ENCODE measurements at places on chromosomes 16 and 17. TPM values are rescaled to one million over a fixed set of nuclear protein-coding genes. Genes with fewer than 3 reads are reported as not detected.

DNA sequence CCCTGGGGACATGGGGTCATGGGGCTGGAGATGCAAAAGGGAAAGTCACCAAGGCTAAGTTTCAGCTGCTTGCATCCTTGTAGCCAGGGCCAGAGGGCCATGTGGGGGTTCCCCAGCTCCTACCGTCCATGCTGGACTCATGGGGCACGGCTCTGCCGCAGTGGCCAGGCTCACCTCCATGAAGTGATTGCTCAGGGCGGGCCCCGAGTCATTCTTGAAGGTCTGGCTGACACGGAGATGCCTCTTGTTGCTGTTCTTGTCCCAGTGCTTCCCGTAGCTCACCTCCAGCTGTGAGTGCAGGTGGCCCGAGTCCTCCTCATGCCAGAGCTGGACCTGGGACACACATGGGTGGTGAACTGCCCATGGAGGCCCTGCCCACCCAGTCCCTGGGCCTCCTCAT, 114.5 kb downstream of the RMI2 start:
- H3K27ac ChIP-seq, result no peak overlapping the region
- no peak for DNase-seq
- no peaks in the 10 kb centered on the region for H3K27me3 ChIP-seq
- H3K4me1 ChIP-seq, result no peaks in the 10 kb centered on the region

DNA sequence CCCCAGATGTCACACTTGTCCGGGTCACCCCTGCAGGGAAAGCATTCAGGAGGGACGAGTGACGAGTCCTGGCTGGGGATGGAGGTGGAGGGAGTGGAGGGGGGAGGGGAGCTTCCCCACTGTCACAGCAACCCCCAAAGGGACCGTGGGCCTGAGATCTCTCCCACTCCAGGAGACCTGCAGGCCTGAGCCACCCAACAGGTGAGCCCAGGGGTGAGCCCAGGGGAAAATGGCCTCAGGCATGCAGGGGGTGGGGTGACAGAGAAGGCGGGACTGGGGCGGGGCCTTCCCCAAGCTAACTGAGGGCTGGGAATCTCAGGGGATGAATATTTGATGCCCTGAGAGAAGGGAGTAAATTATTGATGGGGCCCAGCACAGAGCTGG, 2.4 kb downstream of the USH1G start:
- H3K4me1 ChIP-seq, result peaks cover 9% of the 10 kb centered on the region
- DNase-seq, result no peak
- H3K36me3 ChIP-seq, result no peaks in the 10 kb centered on the region
- H3K27ac ChIP-seq, result no peak overlapping the region
- peaks cover 31% of the 10 kb centered on the region for H3K27me3 ChIP-seq

DNA sequence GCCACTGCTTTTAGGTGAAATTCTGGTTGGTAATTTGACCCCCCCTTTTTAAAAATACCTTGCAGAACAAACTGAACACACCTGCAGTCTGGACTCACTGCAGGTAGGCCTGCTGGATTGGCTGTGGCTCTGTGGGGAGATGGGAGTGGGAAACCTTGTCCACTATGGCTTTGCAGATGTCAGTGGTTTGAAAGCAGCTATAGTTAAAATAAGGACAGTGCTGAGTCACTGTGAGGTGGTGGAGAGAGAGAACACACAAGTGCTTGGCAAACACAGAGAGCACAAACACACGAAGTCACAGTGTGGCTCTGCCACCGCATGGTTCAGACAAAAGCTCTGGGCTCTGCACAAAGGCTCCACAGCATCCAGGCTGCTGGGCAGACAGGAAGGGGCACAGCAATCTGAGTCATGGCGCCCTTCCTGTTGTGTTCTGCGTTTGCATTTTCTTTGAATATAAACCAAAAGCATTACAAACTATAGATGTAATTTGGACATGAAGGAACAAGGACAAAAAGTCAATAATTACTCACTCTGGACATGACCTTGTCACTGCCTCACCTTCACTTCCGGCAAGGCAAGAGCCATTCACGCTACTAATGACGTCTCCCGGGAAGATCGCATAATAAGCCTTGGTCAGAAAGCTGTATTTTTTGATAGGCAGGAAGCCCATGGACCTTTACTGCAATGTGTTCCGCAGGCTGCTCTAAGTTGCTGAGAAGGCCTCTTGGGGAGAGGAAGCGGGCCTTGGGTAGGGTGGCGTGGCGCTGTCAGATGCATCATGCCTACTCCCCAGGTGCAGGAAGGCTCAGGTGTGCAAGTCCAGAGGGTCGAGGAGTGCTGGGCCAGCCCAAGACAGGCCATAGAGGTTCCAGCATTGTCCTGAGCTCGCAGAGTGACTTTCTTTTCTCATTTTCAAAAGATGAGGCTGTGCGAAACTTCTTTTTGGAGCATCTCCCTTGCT, 60.1 kb upstream of the MED9 start:
- no peaks in the 10 kb centered on the region for H3K36me3 ChIP-seq
- H3K27me3 ChIP-seq, result peaks cover 5% of the 10 kb centered on the region
- H3K27ac ChIP-seq, result no peak overlapping the region
- H3K4me3 ChIP-seq, result no peak overlapping the region

GRCh38 chr17:31457391-31458234, 66.1 kb downstream of the RAB11FIP4 start:
- no peak for DNase-seq
- H3K27me3 ChIP-seq, result no peaks in the 10 kb centered on the region
- peak overlapping the region; percentile 6 for H3K27ac ChIP-seq

DNA sequence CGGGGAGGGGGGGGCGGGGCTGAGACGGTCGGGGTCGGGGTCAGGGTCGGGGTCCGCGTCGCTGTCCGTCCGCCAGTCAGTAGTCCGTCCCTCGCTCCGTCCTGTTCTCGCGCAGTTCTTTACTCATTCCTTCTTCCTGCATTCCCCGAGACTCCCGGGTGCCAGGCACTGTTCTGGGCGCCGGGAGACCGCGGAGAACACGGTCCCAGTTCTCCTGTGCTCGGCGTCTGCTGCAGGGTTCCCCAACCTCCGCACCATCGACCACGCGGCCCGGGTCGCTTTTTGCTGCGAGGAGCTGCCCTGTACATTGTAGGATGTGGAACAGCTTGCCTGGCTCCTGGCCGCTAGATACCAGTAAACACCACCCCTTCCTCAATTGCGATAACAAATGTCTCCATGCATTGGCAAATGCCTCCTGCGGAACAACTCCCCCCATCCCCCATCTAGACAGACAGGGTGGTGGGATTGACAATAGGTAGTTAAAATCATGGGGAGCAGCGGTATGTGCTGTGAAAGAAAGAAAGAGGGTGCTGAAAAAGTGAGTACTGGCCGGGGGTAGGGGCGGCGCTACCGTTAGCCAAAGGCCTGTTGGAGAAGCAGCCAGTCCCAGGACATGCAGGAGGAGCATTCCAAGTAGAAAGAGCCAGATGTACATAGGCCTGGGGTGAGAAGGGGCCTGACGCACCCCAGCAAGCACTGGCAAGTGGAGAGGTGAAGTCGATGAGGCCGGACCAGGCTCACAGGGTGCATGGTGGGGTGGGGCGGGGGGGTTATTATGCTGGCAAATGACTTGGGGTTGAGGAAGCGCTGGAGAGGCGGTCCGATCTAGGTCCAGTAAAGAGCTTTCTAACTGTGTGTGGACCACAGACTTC, 631 bp downstream of the TRAF7 start:
- peaks cover 51% of the 10 kb centered on the region for H3K4me1 ChIP-seq
- H3K36me3 ChIP-seq, result peaks cover 3% of the 10 kb centered on the region
- H3K27ac ChIP-seq, result peak overlapping the region; percentile 79
- H3K4me3 ChIP-seq, result peak overlapping the region; percentile 83
- no peak for DNase-seq

- no peaks in the 10 kb centered on the region for H3K27me3 ChIP-seq
- H3K36me3 ChIP-seq, result no peaks in the 10 kb centered on the region
- no peak overlapping the region for H3K4me3 ChIP-seq
- no peak overlapping the region for H3K27ac ChIP-seq
- no peak for DNase-seq
These were observed 5.0 kb upstream of the EFTUD2 start for GRCh38 chr17:44904001-44904984.

DNA sequence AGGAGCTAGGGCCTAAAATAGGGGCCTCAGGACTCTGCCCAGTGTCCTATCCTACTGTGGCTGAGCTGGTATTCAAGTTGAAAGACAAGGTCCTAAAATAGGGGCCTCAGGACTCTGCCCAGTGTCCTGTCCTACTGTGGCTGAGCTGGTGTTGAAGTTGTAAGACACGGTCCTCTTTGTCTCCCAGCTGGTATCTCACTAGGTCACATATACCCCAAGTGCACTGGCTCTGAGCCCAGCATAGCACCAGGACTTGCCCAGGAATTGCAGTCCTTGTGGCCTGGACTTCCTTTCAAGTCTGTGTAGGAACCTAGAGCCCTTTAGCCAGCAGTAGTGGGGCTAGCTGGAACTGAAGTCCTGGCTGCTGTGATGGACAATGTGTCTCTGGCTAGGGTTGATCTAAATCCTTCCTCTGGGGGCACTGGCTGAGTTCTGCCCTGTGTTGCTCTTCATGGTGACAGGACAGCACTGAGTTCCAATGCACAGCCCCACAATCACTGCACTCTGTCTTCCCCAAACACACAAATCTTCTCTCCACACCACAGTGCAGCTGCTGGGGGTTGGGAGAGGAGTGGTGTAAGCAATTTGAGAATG, 260.5 kb downstream of the HAPSTR1 start:
- H3K4me1 ChIP-seq, result no peaks in the 10 kb centered on the region
- H3K36me3 ChIP-seq, result no peaks in the 10 kb centered on the region
- no peak for DNase-seq
- H3K27me3 ChIP-seq, result no peaks in the 10 kb centered on the region
- H3K27ac ChIP-seq, result no peak overlapping the region

- H3K4me3 ChIP-seq, result no peak overlapping the region
- no peak for DNase-seq
- H3K27ac ChIP-seq, result no peak overlapping the region
- no peaks in the 10 kb centered on the region for H3K36me3 ChIP-seq
- H3K27me3 ChIP-seq, result no peaks in the 10 kb centered on the region
These were observed 11.4 kb downstream of the CTNS start for GRCh38 chr17:3647769-3648555.

DNA sequence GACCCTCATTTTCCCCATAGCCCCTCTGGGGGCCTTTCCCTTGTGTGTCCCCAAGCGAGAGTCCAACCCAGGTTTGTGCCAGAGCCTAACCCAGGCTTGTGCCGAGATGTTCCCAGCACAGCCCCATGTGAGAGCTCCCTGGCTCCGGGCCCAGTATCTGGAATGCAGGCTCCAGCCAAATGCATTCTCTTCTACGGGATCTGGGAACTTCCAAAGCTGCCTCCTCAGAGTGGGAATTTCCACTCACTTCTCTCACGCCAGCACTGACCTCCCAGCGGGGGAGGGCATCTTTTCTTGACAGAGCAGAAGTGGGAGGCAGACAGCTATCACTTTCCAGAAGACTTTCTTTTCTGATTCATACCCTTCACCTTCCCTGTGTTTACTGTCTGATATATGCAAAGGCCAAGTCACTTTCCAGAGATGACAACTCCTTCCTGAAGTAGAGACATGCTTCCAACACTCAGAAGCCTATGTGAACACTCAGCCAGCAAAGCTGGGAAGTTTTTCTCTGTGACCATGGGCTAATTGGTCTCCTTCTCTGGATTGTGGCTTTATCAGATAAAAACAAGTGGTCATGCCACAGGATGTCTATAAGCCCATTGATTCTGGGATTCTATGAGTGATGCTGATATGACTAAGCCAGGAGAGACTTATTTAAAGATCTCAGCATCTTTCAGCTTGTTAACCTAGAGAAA, 2.5 kb upstream of the CCL2 start:
- no peaks in the 10 kb centered on the region for H3K27me3 ChIP-seq
- H3K27ac ChIP-seq, result no peak overlapping the region
- H3K36me3 ChIP-seq, result no peaks in the 10 kb centered on the region
- no peak for DNase-seq
- H3K4me3 ChIP-seq, result no peak overlapping the region
- no peaks in the 10 kb centered on the region for H3K4me1 ChIP-seq

DNA sequence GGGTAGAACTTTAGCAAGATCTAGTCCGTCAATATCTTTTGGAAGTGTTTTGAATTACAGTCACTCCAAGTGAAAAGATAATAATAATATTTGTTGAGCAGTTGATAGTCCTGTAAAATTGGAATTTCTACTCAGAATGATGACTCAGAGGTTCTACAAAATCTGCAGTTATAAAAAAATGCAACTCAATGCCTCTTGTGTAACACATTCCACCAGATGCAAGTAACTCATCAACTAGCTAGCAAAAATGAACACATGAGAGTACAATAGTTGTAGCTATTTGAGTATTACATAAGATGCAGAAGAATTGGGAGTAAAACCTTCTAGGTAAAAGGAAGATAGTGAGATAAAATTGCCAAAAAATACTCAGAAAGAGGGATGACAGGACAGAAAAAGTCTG, 177.2 kb downstream of the CDH8 start:
- no peak overlapping the region for H3K27ac ChIP-seq
- DNase-seq, result no peak
- H3K4me1 ChIP-seq, result no peaks in the 10 kb centered on the region
- no peak overlapping the region for H3K4me3 ChIP-seq
- H3K36me3 ChIP-seq, result no peaks in the 10 kb centered on the region

GRCh38 chr16:54062361-54063278, 224.0 kb downstream of the IRX3 start:
- H3K27ac ChIP-seq, result no peak overlapping the region
- H3K4me3 ChIP-seq, result no peak overlapping the region
- no peak for DNase-seq

GRCh38 chr16:59558679-59559078, 824.6 kb upstream of the GOT2 start:
- H3K27me3 ChIP-seq, result no peaks in the 10 kb centered on the region
- no peaks in the 10 kb centered on the region for H3K36me3 ChIP-seq
- H3K4me1 ChIP-seq, result no peaks in the 10 kb centered on the region
- DNase-seq, result no peak
- no peak overlapping the region for H3K4me3 ChIP-seq

GRCh38 chr16:8569650-8570346, 20.5 kb downstream of the TMEM114 start:
- no peak overlapping the region for H3K4me3 ChIP-seq
- H3K27me3 ChIP-seq, result peaks cover 6% of the 10 kb centered on the region
- no peak overlapping the region for H3K27ac ChIP-seq
- H3K4me1 ChIP-seq, result no peaks in the 10 kb centered on the region
- DNase-seq, result no peak
- H3K36me3 ChIP-seq, result no peaks in the 10 kb centered on the region

Gene NEUROD2
- not detected for total RNA-seq

Gene KRT39
- not detected for total RNA-seq

Gene HOXB8
- not detected for total RNA-seq

Gene MIS12
- 47.3 TPM for total RNA-seq

Gene HSD11B2
- total RNA-seq, result 1.5 TPM

Data from CD8-positive, alpha-beta memory T cell (primary cell).